Activated CD4-positive, alpha-beta T cell treated with anti-CD3 and anti-CD28 coated beads, Interleukin-2, amount 50 U/mL, for 24 hours (primary cell): ENCODE measurements at places on chromosomes 7 and 10.

- no peak for DNase-seq
These were observed 134.7 kb upstream of the GALNT17 start for GRCh38 chr7:70997261-70997660.

- no peak for DNase-seq
These were observed 156.2 kb upstream of the THSD7A start for GRCh38 chr7:11988186-11988585.

DNA sequence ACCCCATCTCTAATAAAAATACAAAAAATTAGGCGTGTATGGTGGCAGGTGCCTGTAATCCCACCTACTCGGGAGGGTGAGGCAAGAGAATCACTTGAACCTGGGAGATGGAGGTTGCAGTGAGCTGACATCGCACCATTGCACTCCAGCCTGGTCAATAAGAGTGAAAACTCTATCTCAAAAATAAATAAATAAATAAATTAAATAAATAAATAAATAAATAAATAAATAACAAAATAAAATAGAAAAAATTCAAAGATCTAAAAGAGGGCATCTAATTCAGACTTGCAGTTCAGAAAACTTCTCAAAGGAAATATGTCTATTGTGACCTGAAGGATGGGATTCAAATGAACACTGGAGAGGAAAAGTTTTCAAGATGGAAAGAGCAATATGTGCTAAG is 1085.1 kb downstream of the SORCS3 start:
- no peak for DNase-seq

- no peak for DNase-seq
These were observed 12.0 kb upstream of the RASSF4 start for GRCh38 chr10:44947371-44948152.
